Astrocyte (in vitro differentiated cells and primary cell): ENCODE measurements at places on chromosomes 3 and 15. TPM values are rescaled to one million over a fixed set of nuclear protein-coding genes. Genes with fewer than 3 reads are reported as not detected.

DNA sequence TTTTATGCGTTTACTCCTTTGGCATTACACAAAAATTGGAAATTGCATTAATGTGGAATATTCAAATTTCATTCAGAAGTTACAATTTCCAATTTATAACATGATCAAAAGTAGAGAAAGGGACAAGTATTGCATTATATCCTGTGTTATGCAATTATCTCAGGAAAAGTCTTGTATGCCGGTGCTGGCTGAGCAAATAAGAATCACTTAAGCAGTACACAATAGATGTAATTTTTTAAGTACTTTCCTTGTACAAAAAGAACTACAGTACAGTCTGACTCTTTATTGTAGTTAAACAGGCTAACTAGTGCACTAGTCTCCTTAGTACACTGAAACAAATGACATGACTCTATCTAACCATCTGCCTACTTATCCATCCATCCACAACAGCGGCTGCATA, 493.2 kb upstream of the KCNMB2 start:
- no peak overlapping the region for H3K27ac ChIP-seq
- H3K4me3 ChIP-seq: no peak overlapping the region
- H3K4me1 ChIP-seq: no peaks in the 10 kb centered on the region
- no peaks in the 10 kb centered on the region for H3K27me3 ChIP-seq

- H3K27ac ChIP-seq: no peak overlapping the region
- H3K4me3 ChIP-seq: no peak overlapping the region
- peaks cover 5% of the 10 kb centered on the region for H3K27me3 ChIP-seq
- H3K36me3 ChIP-seq: no peaks in the 10 kb centered on the region
These were observed 29.1 kb downstream of the GRM2 start for GRCh38 chr3:51735950-51736349.

- no peak for DNase-seq
- no peak overlapping the region for H3K4me3 ChIP-seq
- no peaks in the 10 kb centered on the region for H3K4me1 ChIP-seq
- no peaks in the 10 kb centered on the region for H3K27me3 ChIP-seq
- no peak overlapping the region for H3K27ac ChIP-seq
- H3K36me3 ChIP-seq: no peaks in the 10 kb centered on the region
These were observed 101.6 kb upstream of the TNIK start for GRCh38 chr3:171561596-171562323.

RPUSD3 gene
- 35.4 and 36.2 TPM in 2 replicates for total RNA-seq

SUSD5 gene
- total RNA-seq: 2.8 and 2.9 TPM in 2 replicates
